ENCODE measurements at places on chromosomes 12 and 14.

DNA sequence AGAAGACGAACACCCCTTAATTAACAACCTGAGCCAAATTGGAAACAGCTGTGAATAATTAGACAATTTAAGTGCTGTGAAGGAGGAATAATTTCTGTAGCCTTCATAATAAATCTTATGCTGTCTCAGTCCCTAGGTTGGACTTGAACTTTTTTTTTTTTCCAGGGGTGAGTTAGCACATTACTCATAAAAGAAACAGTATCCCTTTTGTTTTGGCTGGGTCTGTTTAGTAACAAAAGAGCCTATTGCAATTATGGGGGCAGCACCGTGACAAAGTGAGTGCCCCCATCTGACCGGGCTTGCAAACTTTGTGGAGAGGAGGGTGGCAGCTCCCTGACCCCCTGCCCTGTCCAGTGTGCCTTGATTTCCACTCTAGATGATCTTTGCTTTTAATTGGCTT lies 167.4 kb downstream of the DICER1 start:
- no peak for DNase-seq

GRCh38 chr14:64541261-64541971 lies 875 bp downstream of the HSPA2 start:
- DNase-seq, result no peak

GRCh38 chr14:90398315-90398839 lies 1.5 kb downstream of the CALM1 start:
- DNase-seq, result peak; percentile 47

GRCh38 chr12:15350643-15351042 lies 28.3 kb downstream of the PTPRO start:
- DNase-seq, result no peak

- DNase-seq, result no peak
Measured at GRCh38 chr14:74932401-74932901, 9.4 kb upstream of the RPS6KL1 start.

GRCh38 chr12:93091886-93092648 lies 163.0 kb upstream of the EEA1 start:
- no peak for DNase-seq
